ENCODE measurements at places on chromosomes 5 and 9.
A peak's percentile ranks its signal among the peaks of the same experiment; 100 is the strongest.

DNA sequence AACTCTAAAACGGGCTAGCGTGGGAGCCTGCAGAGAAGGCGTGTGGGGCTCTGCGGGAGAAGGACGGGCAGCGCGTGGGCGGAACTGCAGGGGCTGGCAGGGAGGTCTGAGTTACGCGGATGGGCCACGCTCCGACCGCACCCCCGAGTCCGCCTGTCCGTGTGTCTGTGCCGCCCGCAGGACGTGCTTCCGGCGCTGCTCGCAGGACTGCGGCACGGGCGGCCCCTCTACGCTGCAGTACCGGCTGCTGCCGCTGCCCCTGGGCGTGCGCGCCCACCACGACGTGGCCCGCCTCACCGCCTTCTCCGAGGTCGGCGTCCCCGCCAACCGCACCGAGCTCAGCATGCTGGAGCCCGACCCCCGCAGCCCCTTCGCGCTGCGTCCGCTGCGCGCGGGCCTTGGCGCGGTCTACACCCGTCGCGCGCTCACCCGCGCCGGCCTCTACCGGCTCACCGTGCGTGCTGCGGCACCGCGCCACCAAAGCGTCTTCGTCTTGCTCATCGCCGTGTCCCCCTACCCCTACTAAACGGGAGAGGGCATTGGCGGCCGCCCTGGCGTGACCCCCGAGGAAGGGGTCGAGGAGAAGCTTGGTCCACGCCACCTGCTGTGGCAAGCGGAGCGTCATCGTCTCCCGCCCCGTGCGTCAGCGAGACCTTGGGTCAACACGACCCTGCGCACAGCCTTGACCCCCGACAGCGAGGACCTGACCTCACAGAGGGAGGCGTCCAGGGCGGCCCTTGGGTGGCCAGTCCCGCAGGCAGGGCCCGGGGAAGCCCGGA, 11.4 kb upstream of the ASS1 start:
- peaks cover 4% of the 10 kb centered on the region for H3K36me3 ChIP-seq
- H3K27me3 ChIP-seq = peaks cover 11% of the 10 kb centered on the region
- H3K27ac ChIP-seq = no peak overlapping the region
- H3K4me3 ChIP-seq = no peak overlapping the region
- peak; percentile 75 for DNase-seq

GRCh38 chr9:130497139-130497538, 52.4 kb downstream of the ASS1 start:
- H3K4me1 ChIP-seq = no peaks in the 10 kb centered on the region
- no peak for DNase-seq
- no peaks in the 10 kb centered on the region for H3K36me3 ChIP-seq

DNA sequence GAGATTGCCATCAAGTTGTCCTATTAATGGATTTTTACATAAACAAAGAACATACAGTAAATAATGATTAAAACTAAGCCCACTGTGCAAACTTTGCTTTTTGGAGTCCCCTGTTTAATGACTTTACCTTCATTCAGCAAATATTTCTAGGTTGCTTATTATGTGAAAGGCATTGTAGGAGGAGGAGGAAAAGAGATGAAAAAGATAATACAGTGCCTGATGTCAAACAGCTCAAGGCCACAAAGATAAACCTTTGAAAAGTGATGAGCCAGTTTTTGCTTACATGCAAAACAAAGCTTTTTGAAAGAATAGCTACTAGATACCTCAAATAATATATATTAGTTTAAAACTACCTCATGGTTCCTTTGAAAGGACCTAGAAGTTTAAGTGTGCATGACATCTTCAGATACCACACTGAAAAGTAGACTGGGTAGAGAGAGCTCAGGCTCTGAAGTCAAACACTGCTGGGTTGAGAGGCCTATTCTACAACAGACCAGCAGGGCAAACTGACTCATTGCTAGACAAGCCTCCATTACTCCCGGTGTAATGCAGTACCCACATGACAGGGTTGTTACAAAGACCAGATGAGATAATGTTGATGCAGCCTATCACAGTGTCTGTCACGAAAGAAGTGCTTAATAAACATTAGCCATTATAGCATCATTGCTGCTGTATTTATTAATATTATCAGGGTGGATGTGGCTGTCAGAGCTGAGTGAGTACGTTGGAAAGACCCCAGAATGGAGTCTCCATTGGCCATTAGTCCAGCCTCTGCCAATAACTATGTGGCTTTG, 11.8 kb downstream of the DEPDC1B start:
- peaks cover 5% of the 10 kb centered on the region for H3K4me1 ChIP-seq
- H3K27ac ChIP-seq = no peak overlapping the region
- no peak overlapping the region for H3K4me3 ChIP-seq
- no peaks in the 10 kb centered on the region for H3K27me3 ChIP-seq

DNA sequence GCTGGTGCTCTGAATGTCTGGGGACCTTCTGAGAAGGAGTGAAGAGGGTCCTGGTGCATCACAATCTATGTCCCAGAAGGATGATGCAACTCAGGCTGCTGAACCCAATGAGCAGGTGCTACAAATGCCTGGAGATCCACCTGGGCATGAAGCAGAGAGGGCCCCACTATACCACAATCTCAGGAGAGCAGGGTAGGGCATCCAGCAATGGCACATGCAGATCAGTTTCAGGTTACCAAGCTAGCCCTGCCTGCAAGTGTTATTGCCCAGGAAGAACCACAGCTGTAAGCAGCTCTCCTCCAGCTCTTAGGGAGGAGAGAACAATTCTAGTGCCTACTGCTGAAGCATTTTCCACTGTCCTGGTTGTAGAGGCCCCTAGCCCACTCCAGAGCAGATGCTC, 389.2 kb upstream of the TNC start:
- no peak overlapping the region for H3K4me3 ChIP-seq
- no peaks in the 10 kb centered on the region for H3K27me3 ChIP-seq
- no peaks in the 10 kb centered on the region for H3K36me3 ChIP-seq
- no peak for DNase-seq

DNA sequence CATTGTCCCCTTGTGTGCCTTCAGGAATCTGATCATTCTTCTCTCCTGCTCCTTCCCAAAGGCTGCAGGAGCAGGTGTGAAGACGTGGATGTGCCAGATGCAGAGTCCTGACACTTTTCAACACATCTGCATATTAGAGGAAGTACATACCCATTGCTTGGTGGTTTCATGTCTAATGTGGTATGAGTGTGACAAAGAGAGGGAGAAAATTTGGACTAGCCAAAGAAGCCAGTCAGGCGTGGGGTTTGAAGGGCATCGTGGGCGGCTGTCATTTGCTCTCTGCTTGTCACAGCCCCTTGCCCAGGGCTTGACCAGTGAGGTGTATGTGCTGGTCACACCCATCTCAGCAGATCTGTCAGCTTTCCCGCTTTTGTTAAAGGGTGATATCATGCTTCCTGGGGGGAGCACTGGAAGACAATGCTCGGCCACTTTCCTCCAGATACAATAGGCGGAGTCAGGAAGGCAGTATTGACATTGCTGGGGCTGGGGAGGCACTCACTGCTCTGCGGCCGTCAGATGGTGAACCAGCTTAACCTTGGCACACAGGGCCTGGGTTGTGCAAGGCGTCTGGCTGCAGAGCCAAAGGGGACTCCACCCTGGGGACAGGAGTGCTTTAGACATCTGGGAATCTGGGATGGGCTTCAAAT, 8.6 kb downstream of the TEK start:
- DNase-seq = peak; percentile 62
- H3K27me3 ChIP-seq = peaks cover 14% of the 10 kb centered on the region
- H3K36me3 ChIP-seq = peaks cover 58% of the 10 kb centered on the region
- peaks cover 83% of the 10 kb centered on the region for H3K4me1 ChIP-seq

GRCh38 chr5:1846583-1846982, 36.1 kb downstream of the IRX4 start:
- no peak for DNase-seq
- no peak overlapping the region for H3K27ac ChIP-seq

- no peak for DNase-seq
- no peak overlapping the region for H3K4me3 ChIP-seq
- peaks cover 22% of the 10 kb centered on the region for H3K36me3 ChIP-seq
- peaks cover 55% of the 10 kb centered on the region for H3K4me1 ChIP-seq
Observed at GRCh38 chr9:69175486-69175885, 1.4 kb downstream of the TJP2 start.

GRCh38 chr9:19788614-19789271, at the start of gene SLC24A2:
SLC24A2 (minus strand) TSS chr9:19789037.
- peaks cover 5% of the 10 kb centered on the region for H3K4me1 ChIP-seq
- no peaks in the 10 kb centered on the region for H3K36me3 ChIP-seq
- no peak within 1 kb of the TSS for H3K27ac ChIP-seq
- H3K4me3 ChIP-seq = peak within 1 kb of the TSS; percentile 83
- peak; percentile 37 for DNase-seq

DNA sequence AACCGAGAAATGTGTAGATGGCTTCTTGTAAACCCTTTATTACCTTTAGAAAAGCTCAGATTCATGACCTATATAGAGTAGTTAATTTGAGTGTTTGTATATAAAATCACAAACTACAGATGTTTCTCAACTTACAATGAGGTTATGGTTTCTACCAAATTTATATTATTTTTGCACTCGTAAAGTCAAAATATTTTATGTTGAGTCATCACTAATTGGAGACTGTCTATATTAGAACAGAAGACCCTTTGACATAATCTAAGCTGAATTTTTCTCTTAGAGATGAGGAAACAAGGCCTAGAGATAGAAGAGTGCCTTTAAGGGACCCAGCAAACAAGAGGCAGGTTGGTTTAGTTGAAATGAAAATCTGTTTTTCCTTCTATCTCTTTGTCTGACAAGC, 20.0 kb upstream of the NMUR2 start:
- no peaks in the 10 kb centered on the region for H3K27me3 ChIP-seq
- no peak overlapping the region for H3K4me3 ChIP-seq
- no peaks in the 10 kb centered on the region for H3K4me1 ChIP-seq
- H3K27ac ChIP-seq = no peak overlapping the region
- H3K36me3 ChIP-seq = no peaks in the 10 kb centered on the region

Data from endothelial cell (in vitro differentiated cells).